Parietal lobe (tissue), 2 donors: ENCODE measurements at places on chromosomes 6 and 20. TPM values are rescaled to one million over a fixed set of nuclear protein-coding genes. Genes with fewer than 3 reads are reported as not detected.

GGTLC1 gene
- not detected for total RNA-seq

NRSN1 gene
- 31.6 TPM for total RNA-seq

BPIFB4 gene
- not detected for total RNA-seq

FRK gene
- 0.63 TPM for total RNA-seq

FOXC1 gene
- total RNA-seq = 2.2 TPM

CLIC5 gene
- total RNA-seq = 1.9 TPM

SYNJ2 gene
- 8.8 TPM for total RNA-seq

PNRC1 gene
- 81.7 TPM for total RNA-seq

PLEKHG1 gene
- total RNA-seq = 9.4 TPM

DSTN gene
- 198 TPM for total RNA-seq

DLK2 gene
- 8.5 TPM for total RNA-seq

TINAG gene
- total RNA-seq = not detected
